Liver (tissue), 10 donors: ENCODE measurements at places on chromosomes 1 and 21. TPM values are rescaled to one million over a fixed set of nuclear protein-coding genes. Genes with fewer than 3 reads are reported as not detected.
A peak's percentile ranks its signal among the peaks of the same experiment; 100 is the strongest.

DNA sequence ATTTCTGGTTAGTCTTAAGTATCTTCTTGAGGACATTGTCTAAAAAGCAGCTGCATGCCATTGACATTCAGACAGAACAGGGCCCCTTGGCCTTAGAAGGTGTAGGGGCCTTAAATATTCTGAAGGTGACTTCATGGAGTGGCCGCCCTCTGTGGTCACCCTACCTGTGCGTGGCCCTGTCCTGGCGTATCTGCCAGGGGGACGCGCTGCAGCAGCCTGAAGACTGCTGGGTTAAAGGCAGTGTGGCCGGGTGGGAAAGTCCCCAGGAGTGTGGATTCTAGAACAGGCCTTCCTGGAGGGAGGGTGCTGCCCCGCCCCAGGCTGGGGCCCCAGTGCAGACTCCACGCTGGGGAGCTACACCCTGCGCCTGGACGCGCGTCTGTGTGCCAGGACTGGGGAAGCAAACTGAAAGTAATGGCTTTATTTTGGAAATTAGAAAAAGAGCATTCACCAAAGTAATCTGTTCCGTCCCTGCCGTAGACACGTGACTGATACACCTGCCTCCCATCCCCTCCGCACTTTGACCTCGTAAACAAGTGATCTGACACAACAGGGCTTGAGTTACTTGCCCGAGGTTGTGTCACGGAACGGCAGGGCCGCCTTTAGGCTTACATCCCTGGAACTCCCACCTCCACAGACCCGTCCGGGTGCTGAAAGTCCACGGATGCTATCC lies 1.8 kb downstream of the AGPAT3 start:
- DNase-seq: peak; percentile 78

OR6K6 gene
- total RNA-seq: not detected

DNA sequence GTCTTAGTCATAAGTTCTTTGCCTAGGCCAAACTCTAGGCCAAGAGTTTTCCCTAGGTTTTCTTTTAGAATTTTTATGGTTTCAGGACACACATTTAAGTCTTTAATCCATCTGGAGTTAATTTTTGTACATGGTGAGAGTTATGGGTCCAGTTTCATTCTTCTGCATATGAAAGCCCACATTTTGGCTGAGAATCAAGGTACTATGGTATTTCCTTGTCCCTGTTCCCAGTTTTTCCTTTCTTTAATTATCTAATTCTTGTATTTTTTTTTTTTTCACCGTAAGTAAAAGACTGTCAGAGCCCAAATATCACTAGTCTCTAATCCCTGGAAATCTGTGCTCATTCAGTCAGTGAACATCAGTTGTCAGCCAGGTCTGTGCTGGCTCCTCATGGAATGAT lies 105.4 kb downstream of the MAP3K21 start:
- no peak for DNase-seq

GRCh38 chr21:44378646-44379514 lies 25.5 kb downstream of the TRPM2 start:
- DNase-seq: no peak

GRCh38 chr1:224542783-224543440 lies 73.2 kb upstream of the CNIH3 start:
- no peak for DNase-seq

CCDC185 gene
- total RNA-seq: not detected

DNA sequence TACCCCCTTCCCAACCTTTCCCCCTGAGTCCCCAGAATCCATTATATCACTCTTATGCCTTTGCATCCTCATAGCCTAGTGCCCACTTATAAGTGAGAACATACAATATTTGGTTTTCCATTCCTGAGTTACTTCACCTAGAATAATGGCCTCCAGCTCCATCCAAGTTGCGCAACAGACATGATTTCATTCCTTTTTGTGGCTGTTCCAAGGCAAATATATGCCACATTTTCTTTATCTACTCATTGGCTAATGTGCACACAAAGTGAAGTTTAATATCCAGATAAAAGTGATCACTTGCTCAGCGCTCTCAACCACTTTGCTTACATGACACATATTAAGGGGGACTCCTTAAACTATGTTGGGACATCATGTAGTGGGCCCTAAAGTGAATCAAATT lies 72.4 kb upstream of the TIAM1 start:
- no peak for DNase-seq

- DNase-seq: no peak
Measured at GRCh38 chr1:46812065-46812963, 13.5 kb downstream of the CYP4B1 start.

GRCh38 chr1:178683291-178683690 lies 41.8 kb upstream of the RALGPS2 start:
- DNase-seq: no peak

DNA sequence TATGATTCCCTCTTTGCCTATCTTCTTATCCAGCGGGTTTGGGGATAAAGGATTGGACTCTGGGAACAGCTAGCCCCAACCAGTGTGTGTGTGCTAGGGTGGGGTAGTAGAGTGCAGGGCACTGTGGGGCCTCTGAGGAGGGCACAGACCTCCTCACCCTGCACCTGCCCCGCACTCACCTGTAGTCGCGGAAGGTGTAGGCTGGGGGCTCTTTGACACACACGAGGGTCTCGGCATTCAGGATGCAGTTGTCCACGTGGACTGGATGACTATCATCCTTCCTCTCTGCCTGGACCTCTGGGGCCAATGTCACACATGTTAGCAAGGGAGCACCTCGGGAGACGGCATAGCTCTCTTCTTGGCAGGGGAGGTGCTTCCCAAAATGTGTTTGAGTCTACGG lies 8.0 kb upstream of the CLDN19 start:
- no peak for DNase-seq

DNA sequence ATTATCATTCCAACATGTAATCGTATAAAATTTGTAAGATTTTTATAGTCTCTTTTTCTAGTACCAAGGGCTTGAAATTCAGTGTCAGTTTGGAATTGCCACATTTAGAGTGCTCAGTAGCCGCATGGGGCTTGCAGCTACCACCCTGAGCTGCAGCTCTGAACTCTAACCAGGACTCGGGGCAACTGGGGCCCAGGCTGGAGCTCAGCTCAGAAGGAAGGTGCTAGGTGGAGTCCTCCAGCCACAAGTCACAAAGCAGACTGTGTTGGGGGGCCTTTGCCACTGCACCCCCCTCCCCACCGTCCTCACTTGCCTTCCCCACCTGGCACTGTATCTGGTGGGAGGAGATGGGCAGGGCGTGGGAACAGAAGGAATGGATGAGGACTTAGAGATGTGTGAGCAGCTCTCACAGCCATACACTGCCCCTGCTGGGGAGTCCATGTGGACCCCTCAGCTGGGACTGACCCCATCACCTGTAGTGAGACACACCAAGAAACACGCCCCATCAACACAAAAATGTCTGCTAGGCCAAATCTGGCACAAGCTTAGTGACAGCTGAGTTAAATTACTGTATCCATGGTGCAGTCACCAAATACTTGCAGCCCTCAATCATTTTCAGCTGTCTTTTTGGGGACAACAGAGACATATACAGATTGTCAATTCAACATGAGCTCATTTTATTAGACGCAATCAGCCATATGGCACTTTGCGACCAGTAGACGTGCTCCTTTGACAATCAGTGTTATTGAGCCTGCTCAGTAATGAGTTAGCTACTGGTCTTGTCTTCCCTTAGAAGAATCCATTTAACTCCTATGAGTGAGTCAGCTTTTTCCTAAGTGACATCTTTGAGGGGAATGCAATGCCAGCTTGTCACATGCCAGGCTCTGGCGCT lies 241.7 kb upstream of the RAB4A start:
- no peak for DNase-seq
